Stimulated activated CD8-positive, alpha-beta memory T cell treated with anti-CD3 and anti-CD28 coated beads, Interleukin-12 subunit alpha, Interleukin-12 subunit beta, amount 100 ng/mL, for 4 hours (primary cell): ENCODE measurements at places on chromosomes 7 and 10.

- no peak for DNase-seq
Observed at GRCh38 chr10:125554016-125554703, 128.8 kb downstream of the TEX36 start.

DNA sequence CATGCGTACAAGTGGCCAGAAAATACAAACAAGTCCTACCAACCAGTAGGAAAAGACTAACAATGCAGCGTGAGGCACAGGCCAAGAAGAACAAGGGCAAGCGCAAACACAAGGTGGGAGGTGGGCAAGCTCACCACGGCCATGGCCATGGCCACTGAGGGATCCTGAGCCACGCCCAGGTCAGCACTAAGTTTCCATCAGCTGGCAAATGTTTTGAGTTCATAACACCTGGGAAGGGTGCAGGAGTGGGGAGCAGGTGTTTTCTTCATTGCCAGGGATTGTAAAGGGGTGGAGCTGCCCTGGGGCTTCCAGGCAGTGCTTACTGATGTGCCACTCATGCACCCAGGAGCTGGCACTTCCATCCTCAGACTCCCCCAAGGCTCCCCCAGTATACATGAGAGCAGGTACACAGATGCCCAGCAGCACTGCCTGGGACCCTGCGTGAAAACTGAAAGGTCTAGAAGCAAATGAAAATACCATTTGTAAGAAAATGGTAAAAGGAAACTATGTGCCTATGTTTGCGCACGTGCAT lies 139.2 kb upstream of the RET start:
- DNase-seq: no peak

- DNase-seq: no peak
Observed at GRCh38 chr10:133257489-133258065, 19.1 kb downstream of the ADAM8 start.

DNA sequence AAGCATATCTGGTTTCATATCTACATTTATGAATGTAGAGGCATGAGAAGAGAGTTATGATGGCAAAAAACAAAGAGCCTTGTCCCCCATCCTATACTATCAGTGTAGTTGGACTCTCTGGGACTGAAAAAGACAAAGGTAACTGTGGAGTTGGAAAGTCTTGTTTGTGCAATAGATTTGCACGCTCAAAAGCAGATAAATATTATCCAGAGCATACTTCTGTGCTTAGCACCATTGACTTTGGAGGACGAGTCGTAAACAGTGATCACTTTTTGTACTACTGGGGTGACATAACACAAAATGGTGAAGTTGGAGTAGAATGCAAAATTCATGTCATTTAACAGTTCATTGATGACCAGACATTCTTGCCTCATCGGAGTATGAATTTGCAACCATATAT lies 85.2 kb upstream of the EGFR start:
- DNase-seq: no peak

- DNase-seq: no peak
Observed at GRCh38 chr7:101106386-101106785, 20.5 kb upstream of the SERPINE1 start.

GRCh38 chr7:104980440-104980839 lies 33.6 kb upstream of the KMT2E start:
- DNase-seq: no peak

- no peak for DNase-seq
Observed at GRCh38 chr10:104638861-104639589, 2.1 kb upstream of the SORCS3 start.

GRCh38 chr10:110498982-110499795 lies 1.5 kb downstream of the DUSP5 start:
- peak; percentile 24 for DNase-seq

GRCh38 chr7:130272381-130273080 lies 5.9 kb downstream of the CPA2 start:
- DNase-seq: no peak
